ENCODE measurements at places on chromosomes 7 and 10. TPM values are rescaled to one million over a fixed set of nuclear protein-coding genes. Genes with fewer than 3 reads are reported as not detected.

The ASB15 gene
- total RNA-seq, result not detected

The DGKI gene
- total RNA-seq, result not detected

The SPDYE6 gene
- total RNA-seq, result not detected

The VSTM4 gene
- total RNA-seq, result not detected

The CUBN gene
- total RNA-seq, result 0.07 TPM

The MEST gene
- total RNA-seq, result 42.3 TPM

The STAM gene
- 29.4 TPM for total RNA-seq

The DKK1 gene
- total RNA-seq, result 228 TPM

The EPO gene
- 0.41 TPM for total RNA-seq

The BAMBI gene
- total RNA-seq, result 3.6 TPM

The SAP25 gene
- total RNA-seq, result not detected

- DNase-seq, result no peak
These were observed 12.6 kb upstream of the WDFY4 start for GRCh38 chr10:48671914-48672595.

DNA sequence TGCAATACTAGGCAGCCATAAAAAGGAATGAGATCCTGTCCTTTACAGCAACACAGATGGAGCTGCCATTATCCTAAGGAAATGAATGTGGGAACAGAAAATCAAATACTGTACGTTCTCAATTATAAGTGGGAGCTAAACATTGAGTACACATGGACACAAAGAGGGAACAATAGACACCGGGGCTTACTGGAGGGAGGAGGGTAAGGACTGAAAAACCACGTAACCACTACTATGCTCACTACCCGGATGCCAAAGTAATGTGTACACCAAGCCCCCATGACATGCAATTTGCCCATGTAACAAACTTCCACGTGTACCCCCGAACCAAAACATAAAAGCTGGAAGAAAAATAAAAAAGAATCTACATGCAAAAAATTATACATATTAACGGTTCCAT lies 587.0 kb downstream of the PARD3 start:
- no peak for DNase-seq

DNA sequence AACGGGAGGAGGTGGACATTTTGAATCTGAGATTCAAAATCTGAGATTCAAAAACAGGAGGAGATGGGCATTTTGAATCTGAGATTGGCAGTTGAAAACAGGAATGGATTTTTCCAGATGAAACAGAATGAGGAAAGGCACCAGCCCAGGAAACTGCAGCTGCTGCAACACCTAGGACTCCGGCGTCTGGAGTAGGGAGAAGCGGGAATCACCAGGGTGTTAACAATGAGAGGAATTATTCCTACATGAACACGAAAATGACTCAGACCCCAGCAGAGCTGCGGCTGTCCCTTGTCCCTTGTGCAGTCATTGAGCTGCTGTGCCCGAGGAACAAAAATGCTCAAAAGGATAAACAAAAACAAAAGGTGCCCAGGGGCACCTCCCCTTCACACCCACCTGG lies 59.9 kb upstream of the KAT6B start:
- DNase-seq, result no peak

- no peak for DNase-seq
These were observed 412 bp upstream of the PPIA start for GRCh38 chr7:44796034-44796503.

DNA sequence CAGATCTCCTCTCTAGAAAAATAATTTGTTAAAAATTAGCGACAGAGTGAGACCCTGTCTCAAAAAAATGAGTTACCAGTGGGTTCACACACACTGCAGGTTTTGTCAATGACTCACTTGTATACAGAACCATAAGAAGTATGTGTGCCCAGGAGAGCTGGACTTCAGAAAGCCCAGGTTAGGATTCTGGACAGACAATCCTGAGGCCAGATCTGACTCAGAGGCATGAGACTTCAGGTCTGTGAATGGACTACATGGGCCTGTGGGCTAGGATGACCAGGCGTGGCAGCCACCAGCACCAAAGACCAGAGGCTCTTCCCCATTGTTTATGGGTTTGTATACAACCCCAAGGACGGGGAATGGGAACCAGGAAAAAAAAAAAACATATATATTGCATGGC lies 9.3 kb upstream of the ZNF438 start:
- DNase-seq, result no peak

GRCh38 chr10:97759158-97759887 lies 12.5 kb downstream of the SFRP5 start:
- DNase-seq, result peak; percentile 20

DNA sequence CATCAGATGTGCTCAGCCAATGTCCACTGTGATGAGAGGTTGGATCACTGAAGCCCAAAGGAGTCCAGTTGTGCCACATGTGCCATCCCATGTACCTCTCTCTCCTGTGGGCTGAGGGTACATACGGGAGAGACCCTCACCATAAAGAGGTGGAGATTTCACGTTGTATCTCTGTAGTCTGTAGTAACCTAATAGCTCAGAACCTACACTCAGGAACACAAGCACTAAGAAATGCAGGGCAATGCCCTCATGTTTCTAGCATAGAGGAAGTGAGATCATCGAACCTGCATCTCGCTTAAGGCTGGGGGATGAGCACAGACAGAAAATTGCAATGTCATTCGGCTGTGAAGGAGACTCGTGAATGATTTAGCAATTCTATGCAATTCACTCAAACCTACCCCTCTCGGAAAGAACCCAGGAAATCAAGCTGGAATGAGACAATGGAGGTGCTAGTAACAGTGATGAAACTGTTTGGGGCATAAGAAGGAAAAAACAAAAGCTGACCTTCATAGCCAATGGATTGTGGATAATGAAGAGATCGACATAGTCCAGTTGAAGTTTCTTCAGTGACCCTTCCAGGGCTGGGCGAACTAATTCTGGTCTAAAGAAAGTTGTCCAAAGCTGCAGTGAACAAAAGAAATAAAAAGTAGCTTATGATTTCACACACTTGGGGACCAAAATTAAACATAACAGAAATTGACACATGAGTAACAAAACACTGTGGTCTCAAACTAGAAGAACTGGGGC lies 80.3 kb upstream of the UCN3 start:
- peak; percentile 69 for DNase-seq

- no peak for DNase-seq
These were observed 643 bp downstream of the ADGRA1 start for GRCh38 chr10:133088179-133088955.

- no peak for DNase-seq
These were observed 20.6 kb downstream of the WDR86 start for GRCh38 chr7:151389096-151389767.

DNA sequence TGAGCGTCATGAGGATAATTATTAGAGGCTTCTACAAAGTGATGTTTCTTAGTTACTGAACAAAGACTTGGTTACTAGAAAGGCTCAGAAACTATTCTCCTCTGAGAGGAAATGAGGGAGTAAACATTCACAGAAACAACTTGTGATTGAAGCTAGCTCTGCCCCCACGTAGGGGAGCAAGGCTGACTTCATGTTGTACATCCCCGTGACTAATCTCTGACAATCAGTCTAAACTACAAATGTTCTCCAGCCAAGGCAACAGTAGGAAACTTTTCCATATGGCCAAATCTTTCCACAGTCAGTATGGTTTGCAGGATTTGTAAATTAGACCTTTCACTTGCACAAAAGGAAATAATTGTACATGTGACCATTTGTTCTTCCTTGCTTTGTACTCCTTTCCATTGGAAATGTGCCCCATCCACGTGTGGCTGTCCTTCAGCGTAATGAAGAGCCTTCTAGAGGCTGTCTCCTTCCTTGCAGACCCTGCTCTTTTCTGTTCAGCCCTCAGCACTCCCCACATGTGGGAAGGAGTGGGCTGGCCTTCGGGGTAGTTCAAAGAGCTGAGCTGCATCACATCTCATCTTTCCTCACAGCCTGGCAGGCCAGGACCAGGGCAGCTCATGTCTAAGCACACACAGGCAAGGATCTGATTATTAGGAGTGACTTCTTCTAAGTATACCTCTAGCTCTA lies 93.5 kb downstream of the PCGF5 start:
- no peak for DNase-seq

DNA sequence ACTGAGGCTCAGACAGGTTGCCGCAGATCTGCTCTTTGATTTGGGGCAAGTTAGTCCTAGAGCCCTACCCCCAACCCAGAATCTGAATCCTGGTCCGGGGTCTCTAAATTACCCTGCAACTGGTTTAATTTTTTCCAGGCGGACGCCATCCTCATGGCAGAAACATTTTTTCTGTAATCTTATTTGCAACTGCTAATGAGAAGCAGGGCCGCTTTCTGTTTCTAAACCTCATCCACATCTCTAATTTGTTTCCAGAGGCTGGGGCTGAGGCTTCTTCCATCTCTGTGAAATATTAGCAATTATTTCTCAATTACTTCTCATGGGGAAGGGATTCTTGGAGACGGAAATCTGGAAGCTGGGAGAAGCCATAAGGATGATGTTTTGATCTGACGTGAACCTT lies 261.6 kb downstream of the RPS24 start:
- DNase-seq, result no peak

DNA sequence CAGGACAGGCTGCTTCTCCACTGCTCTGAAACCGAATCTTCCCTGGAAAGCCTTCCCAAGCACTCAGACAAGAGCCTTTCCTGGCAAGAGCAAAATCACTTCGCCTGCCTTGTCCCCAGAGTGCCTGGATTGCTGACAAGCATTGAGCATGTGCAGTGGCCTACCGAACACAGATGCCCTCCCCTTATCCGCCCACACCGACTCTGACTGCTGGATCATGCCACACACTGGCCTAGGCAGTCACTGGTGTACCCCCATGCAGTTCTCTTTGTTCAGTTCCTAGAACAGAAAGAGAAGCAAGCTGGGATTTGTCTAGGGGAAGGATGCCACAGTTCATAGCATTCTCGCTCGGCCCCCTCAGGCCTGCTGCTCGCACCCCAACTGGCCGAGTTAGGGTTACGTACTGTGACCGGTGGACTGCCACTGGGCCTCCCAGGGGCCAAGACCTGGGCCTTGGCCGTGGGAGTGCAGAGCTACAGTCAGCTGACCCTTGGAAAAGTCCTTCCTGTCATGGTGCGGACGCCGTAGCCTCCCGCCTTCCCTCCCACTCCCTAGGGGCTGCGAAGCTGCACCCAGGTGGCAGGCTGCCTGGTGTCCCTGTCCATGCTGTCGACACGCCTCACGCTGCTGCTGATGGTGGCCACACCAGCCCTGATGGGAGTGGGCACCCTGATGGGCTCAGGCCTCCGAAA lies 6.9 kb downstream of the ABCB8 start:
- no peak for DNase-seq

- peak; percentile 94 for DNase-seq
These were observed 82.3 kb upstream of the GTF2I start for GRCh38 chr7:74575083-74575784.

- DNase-seq, result no peak
These were observed 47.2 kb downstream of the TMEM270 start for GRCh38 chr7:73908123-73908611.

DNA sequence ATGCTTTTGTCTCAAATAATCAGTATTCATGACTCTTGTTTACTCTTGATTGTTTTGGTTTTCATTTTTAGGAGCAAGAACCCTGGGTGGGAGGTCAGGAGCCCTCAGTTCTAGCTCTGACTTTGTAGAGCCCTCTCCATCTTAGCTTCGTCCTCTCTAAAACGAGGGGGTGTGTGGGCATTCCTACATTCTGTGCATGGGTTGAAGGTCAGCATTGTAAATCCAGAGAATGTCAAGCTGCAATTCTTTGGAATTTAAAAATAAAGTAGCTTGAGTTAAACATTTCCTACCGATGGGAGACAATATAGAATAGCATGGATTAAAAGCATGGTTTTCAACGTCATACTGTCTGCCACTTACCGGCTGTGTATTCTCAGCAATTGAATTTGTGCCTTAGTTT lies 128.3 kb downstream of the PRPF18 start:
- no peak for DNase-seq

DNA sequence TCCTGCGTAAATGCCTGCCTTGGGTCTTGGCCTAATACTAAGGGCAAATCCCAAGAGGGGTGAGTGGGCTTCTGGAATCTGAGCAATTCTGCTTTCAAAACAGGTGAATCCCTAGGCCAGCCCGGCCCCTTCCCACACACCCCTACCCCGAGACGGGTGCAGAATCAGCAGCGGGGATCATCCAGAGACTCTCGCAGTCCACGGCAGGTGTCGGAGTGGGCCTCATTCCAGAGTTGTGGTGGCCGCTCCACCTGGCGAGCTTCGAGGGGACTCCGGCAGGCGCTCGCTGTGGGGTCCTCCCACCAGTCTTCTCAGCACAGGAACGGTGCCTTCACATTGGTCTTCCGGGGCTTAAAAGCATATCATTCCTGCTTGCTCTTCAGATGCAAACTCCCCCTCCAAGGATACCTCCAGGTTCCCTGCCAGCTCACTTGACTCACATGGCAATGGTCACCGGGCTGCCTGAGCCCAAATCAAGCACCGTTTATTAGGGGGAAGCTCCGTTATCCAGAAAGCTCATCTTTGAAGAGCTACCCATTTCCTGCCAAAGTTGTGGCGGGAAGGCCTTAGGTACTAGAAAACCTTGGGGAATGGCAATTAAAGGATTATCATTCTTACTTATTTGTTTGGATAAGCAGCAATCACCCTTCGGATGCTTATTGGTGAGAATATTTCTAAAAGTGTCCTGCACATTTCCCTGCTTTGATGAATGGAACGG lies 67.6 kb downstream of the PRKAG2 start:
- no peak for DNase-seq

- no peak for DNase-seq
These were observed 1.6 kb downstream of the CHST15 start for GRCh38 chr10:124091646-124092249.

- peak; percentile 67 for DNase-seq
These were observed 32.6 kb downstream of the PDZD8 start for GRCh38 chr10:117342641-117343040.

GRCh38 chr7:50864694-50865093 lies 82.0 kb upstream of the GRB10 start:
- no peak for DNase-seq

Measured in foreskin keratinocyte (primary cell).